ENCODE measurements at places on chromosomes 16 and 17. TPM values are rescaled to one million over a fixed set of nuclear protein-coding genes. Genes with fewer than 3 reads are reported as not detected.

- DNase-seq, result no peak
Measured at GRCh38 chr17:6187836-6188235, 117.7 kb downstream of the WSCD1 start.

GRCh38 chr16:10078541-10078949 is 103.7 kb downstream of the GRIN2A start:
- DNase-seq, result no peak

DNA sequence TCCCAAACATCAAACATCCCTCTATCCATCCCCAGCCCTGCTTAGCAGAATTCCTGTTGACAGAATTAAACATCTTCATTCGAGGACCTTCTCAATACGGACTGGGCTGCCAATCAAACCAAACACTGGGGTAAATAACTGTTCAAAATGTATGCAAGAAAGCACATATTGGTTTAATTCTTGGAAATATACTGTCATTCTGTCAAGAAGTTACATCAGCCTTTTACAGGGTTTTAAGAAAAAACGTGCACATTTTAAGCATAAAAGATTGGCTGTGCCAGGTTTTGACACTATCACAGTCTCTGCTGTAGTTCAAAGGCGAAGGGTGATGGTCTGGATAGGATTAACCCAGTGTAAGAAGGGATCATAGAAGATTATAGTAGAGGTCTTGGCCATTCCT is 25.1 kb upstream of the CCNF start:
- DNase-seq, result no peak

The GUCY2D gene
- total RNA-seq, result 0.79 TPM
